Placental pericyte (primary cell): ENCODE measurements at places on chromosomes 12 and 14. TPM values are rescaled to one million over a fixed set of nuclear protein-coding genes. Genes with fewer than 3 reads are reported as not detected.

TAS2R42 gene
- not detected in 2 replicates for total RNA-seq

BEGAIN gene
- total RNA-seq: under 0.01 and 0.14 TPM in 2 replicates

NAA25 gene
- 18.4 and 38.8 TPM in 2 replicates for total RNA-seq

PRPF40B gene
- total RNA-seq: 7.6 and 11.2 TPM in 2 replicates

ANO4 gene
- 0.22 and 4.9 TPM in 2 replicates for total RNA-seq

SIX6 gene
- total RNA-seq: not detected in 2 replicates

GLIPR1 gene
- total RNA-seq: 29.5 and 150 TPM in 2 replicates

HIF1A gene
- total RNA-seq: 556 and 648 TPM in 2 replicates

SLC4A8 gene
- 1.5 and 8.2 TPM in 2 replicates for total RNA-seq

PCBP2 gene
- 257 and 391 TPM in 2 replicates for total RNA-seq

BMP4 gene
- 18.9 and 29.1 TPM in 2 replicates for total RNA-seq

NXPH4 gene
- 1.4 and 1.8 TPM in 2 replicates for total RNA-seq

TGM1 gene
- 1.5 and 3.4 TPM in 2 replicates for total RNA-seq

JAG2 gene
- total RNA-seq: 1.4 and 1.5 TPM in 2 replicates

NUP37 gene
- 25.8 and 36.7 TPM in 2 replicates for total RNA-seq

CPNE6 gene
- total RNA-seq: under 0.01 TPM in 1 of 2 replicates, not detected in the other

GLIPR1L2 gene
- total RNA-seq: 0.29 TPM in 1 of 2 replicates, not detected in the other

CPSF6 gene
- 13.6 and 34.8 TPM in 2 replicates for total RNA-seq

KLHL33 gene
- total RNA-seq: under 0.01 TPM in 1 of 2 replicates, not detected in the other

OVCH1 gene
- total RNA-seq: not detected in 2 replicates

TEX22 gene
- under 0.01 TPM in 1 of 2 replicates, not detected in the other for total RNA-seq

EML5 gene
- under 0.01 and 0.86 TPM in 2 replicates for total RNA-seq

C12orf60 gene
- total RNA-seq: 0.44 and 0.86 TPM in 2 replicates

BRF1 gene
- total RNA-seq: 33.3 and 50.1 TPM in 2 replicates

SLCO1B1 gene
- total RNA-seq: not detected in 2 replicates

NGB gene
- not detected in 2 replicates for total RNA-seq
